ENCODE measurements at places on chromosomes 7 and 10. TPM values are rescaled to one million over a fixed set of nuclear protein-coding genes. Genes with fewer than 3 reads are reported as not detected.

PLEKHA1 gene
- 32.3 TPM for total RNA-seq

TPST1 gene
- total RNA-seq: 88.1 TPM

CCDC3 gene
- 56.8 TPM for total RNA-seq

MSMB gene
- total RNA-seq: not detected

PSD gene
- total RNA-seq: 11.6 TPM

GRID1 gene
- 7.2 TPM for total RNA-seq

CPA2 gene
- 1.9 TPM for total RNA-seq

FUOM gene
- total RNA-seq: 3.4 TPM

RADIL gene
- total RNA-seq: 1.2 TPM

All from umbilical cord (tissue), 2 donors.